Hematopoietic multipotent progenitor cell treated with erythropoietin and hydrocortisone succinate and interleukin-3 and kit ligand, for 15 days (in vitro differentiated cells): ENCODE measurements at places on chromosomes 7 and 10.

DNA sequence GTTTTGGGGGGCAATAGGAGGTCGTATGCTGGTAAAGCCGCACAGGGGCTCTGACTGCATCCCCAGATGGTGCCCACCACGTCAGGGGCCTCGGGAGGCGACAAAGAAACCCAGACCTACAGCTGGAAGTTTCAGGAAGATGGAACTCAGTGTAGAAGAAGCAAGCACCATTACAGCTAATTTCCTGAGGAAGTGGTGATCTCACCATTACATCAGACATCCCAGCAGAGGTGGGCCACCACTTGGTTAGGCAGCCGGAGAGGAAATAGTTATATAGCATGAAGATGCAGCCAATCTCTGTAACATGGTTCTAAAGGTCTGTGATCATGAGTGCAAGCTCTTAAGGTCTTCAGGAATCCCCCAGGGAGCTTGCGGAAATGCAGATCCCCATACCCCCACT is 127.3 kb upstream of the PCBD1 start:
- no peak for DNase-seq

DNA sequence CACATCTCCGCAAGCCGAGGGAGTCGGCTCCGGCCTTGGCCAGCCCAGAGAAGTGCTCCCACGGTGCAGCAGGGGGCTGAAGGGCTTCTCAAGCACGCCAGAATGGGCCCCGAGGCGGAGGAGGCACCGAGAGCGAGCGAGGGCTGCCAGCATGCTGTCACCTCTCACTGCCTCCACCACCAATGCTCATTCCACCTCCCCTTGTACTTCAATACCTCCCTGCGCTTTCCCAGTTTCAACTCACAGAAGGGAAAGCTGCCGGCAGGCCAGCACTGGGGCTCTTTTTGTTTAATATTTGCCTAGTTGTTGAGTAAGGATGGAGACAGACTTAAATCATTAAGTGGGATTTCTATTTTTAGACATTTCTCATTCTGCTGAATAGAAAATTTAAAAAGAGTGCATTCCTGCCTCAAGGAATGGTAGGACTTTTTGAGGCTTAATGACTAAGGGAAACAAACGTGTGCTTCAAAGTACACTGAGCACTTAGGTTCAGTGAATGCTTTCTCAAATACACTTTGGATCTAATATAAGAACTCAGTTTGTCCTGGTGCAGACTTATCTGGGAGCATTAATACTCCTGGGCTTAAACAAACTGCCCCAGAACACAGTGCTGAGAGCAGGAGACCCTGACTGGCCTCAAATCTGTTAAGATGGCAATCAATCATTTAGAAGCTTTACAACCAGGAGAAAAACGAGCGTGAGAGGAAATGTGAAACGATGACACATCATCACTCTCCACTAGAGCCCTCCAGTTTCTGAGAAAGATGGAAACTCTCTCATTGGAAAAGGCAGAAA is 131.2 kb downstream of the RALA start:
- DNase-seq, result no peak

DNA sequence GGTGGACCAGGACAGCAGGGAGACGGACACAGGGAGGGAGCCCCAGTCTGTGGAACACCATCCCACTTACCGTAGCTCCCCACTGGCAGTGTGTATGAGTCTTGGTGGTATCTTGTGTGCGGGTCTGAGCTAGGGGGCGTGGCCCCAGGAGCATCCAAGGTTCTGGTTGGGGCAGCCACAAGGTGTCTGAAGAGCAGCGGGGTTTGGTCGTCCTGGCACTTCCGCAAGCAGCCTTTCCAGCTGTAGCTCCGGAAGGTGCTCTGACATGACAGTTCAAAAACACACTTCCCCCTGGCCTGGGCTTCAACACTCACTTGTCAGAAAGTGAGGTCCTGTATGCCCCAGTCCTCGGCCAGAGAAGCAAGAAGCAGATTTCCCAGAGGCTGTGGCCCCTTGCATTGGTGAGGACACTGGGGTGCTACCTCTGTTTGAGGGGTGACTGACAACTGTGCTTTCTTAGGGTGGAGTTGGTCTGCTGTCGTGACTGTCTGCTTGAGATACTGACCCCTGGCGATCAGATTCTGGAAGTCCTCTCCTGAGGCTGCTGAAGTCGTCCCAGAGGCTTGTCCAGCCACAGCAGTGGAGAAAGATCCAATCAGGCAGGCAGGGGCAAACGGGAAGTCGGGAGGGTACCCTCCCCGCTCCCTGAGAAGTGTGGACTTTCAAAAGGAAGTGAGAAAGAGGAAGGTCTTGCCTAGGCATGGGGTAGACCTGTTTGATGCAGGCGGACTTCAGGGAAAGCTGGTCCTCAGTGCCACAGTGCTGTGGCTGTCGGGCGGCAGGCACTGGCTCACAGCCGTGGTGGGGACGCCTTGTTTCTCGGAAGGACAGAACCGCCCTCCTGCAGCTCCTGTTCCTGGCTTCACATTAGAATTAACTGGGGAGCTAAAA is 51.4 kb upstream of the PFKFB3 start:
- DNase-seq, result peak; percentile 74

DNA sequence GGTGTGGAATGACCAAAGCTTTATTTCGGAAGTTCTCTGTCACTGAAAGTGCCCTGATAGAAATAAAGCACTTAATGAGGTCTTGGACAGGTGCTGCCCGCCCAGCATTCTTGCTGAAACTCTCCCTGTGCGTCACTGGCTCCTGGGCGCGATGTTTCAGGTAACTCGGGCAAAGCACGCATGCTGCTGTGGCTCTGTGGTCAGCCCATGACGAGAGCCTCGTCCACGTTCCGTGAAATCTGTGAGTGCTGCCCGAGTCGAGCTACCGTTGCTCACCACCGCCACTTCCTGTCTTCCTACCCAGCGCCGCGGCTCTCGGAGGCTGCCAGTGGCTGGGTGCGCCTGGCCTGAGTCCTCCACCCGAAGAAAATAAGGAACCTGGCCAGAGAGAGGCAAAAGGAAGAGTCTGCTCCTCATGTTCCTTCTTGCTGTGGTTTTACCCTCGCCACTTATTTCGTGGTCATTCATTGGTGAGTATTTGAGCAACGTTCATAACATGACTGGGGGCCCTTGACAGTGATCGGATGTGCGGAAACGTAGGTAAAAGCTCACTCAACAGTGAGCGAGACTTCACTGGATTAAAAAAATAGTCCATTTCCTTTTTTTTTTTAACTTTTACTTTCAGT is 95.5 kb downstream of the MAP3K8 start:
- DNase-seq, result peak; percentile 28

DNA sequence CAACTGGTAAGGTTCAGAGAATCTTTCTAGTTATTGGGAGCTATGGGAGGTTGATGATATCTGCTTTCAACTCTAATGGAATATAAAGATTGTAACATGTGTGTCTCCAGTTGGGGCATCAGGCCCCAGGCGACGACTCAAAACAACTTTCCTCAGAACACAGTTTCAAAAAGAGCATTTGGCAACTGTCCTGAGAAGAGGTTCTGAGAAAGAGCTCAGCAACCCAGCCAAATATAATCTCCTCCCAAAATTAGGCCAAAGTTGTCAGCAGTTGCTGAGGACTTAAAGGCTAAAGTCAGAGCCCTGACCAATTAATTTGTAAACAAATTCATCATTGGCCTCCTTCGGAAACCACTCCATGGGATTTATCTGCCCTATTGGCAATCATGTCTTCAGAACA is 251.1 kb upstream of the NFE2L3 start:
- no peak for DNase-seq

- no peak for DNase-seq
Observed at GRCh38 chr7:10022480-10022879, 951.2 kb upstream of the PHF14 start.

GRCh38 chr10:124010024-124010423 is 83.4 kb downstream of the CHST15 start:
- no peak for DNase-seq

- no peak for DNase-seq
Observed at GRCh38 chr10:12321641-12322040, 27.7 kb upstream of the CAMK1D start.

- DNase-seq, result no peak
Observed at GRCh38 chr7:120794106-120794729, 63.7 kb downstream of the TSPAN12 start.

DNA sequence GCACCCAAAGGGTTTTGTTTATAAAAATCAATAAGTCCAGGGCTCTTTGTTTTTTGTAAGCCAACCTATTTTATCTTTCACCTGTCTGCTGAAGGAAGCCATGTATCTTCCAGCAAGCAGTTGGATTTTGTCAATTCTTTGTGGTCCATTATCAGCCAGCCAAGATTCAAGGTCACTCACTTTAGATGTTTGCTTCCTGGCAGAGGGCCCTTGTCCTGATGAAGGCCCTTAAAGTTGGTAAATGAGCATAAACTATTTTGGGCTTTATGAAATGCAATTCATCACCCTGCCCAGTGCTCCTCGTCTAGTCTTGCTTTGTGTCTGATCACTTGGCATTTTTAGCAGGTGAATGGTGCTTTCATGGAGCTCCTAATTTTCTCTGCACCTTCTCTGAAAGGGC is 1004.2 kb downstream of the GRID1 start:
- no peak for DNase-seq

DNA sequence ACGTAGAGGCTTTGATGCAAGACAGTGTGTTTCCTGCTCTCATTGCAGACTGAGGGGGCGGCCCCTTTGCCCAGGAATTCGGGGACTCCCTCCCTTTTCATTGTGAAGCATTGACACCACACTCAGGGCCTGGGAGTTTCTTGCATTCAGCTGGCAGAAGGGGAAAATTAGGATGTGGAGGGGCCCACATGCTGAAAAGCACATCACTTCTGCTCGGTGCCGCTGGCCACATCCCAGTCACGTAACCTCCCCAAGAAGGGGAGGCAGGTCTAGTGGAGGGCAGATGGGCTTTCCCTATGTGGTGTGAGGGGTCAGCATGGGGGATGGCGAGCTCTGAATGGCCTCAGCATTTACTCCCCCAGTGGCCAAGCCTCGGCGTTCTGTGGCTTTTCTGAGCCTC is 47.9 kb downstream of the ADCY1 start:
- no peak for DNase-seq

DNA sequence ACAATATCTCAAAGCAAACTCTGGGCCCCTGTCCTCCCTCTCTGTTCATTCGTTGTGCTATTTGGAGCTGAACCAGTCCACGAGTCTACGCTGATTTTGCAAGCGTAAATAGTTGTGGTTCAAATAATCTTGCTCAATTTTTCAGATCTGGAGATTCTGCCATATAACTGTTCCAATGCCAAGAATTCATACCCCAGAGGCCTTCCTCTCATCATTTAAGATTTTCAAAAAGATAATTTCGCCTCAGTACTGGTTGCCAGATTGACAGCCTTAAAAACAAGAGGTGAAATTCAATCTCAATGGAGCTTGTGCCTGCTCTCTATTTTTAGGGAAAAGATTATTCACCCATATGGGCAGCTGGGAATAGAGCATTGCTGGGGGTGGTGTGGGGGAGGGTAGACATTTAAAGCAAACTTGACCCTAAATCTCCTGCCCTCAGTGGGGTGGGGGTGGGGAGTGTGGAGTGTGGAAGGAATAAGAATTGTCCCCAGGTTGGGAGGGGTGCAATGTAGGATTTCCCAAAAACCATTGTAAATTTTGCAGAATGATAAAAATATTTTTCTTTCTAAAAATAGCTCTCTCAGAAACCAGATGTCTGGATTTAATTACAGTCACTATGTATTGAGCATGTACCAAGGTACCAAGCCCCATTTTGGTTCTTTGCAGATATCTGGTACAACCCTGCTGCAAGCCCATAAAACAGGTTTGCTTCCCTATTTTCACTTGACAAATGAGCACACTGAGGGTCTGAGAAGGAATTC is 104.7 kb upstream of the EEPD1 start:
- no peak for DNase-seq

DNA sequence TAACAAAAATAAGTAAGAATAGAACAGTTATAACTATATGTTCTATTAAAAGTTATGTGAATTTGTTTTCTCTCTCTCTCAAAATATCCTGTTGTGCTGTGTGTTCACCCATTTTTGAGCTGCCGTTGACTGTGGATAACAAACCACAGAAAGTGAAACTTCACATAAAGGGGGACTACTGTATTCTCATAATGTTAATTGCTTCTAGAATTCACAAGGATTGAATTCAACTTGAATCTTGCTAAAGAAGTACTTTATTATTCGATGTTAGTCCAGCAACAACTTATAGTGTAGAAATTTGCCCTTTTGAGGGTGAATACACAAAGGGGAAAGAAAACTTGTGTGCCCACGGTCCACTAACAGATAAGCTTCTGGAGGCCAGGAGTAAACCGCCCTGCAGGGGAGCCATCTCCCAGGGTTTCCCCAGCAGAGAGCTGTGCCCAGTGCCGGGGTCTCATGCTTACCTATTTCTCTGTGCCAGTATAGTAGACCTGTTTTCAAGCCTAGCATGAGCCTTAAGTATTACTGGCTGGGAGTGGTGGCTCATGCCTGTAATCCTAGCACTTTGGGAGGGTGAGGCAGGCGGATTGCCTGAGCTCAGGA is 87.1 kb downstream of the KAT6B start:
- peak; percentile 48 for DNase-seq

DNA sequence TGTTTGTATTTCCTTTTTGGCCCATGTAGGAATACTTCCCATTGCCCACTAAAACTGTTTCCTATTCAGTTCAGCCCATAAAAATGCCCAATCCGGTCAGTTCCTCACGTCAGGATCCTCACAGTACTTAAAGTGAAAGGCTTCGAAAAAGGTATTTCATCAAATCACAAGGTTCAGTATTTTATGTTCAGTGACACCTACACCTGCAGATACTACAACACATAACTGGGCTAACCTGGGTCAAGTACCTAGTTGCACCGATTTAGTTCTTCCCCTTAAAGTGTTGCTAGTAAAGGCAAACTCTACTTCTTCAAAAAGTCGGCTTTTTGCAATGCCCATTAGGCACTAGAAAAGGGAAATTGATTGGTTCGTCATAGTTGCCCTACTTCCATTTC is 1.1 kb downstream of the SNX13 start:
- no peak for DNase-seq

DNA sequence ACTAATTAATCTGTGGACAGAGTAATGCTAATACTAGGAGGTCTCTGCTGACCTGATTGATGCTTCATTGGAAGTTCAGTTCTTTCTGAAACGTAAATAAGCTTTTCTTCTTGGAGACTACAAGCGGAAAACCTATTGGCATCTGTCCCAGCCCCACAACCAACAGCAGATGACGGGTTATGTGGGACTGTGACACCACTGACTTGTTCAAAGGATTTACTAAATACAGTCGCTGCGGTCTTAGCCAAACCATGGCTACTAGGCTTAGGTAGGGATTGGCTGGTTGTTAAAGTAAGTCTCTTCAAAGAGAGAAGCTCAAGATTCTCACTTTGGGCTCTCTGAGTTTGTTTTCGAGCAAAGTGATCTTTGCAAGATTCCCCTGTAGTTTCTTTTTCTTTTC is 68.3 kb downstream of the HYCC1 start:
- DNase-seq, result no peak

GRCh38 chr10:86979977-86980448 is 11.7 kb downstream of the ADIRF start:
- DNase-seq, result no peak

GRCh38 chr10:78035025-78035424 is 1.4 kb downstream of the RPS24 start:
- DNase-seq, result no peak
